ENCODE measurements at places on chromosomes 5 and 9. TPM values are rescaled to one million over a fixed set of nuclear protein-coding genes. Genes with fewer than 3 reads are reported as not detected.

DNA sequence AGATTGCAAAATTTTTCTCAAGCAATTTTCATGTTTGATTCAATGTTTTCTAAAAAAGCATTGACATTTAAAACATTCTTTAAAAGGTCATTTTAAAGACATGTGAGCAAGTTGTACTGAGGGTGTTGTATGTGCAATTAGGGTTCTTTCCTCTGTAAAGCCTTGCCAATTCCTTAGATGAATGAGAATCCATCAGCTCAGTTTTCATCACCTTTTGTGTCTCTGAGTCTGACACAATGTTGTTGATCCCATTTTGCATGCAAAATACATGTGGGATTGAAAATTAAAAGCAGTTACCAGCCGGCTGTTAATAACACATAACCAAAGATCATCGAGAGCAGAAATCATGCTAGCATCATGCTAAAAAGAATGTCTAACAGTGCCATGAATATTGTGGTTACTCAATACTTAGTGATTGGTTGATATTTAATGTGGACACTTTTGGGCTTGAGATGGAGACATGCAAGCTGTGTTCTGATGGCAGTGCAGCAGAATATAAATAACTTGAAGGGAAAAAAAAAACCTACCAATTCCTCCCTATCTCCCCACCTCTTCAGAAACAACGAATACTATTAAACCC, 57.7 kb downstream of the FGF10 start:
- H3K4me1 ChIP-seq = peaks cover 17% of the 10 kb centered on the region
- no peak for DNase-seq
- H3K27ac ChIP-seq = no peak overlapping the region
- no peak overlapping the region for H3K4me3 ChIP-seq
- H3K27me3 ChIP-seq = no peaks in the 10 kb centered on the region

The LHX3 gene
- total RNA-seq = 0.11 TPM

GRCh38 chr9:128836509-128837145, 7.0 kb upstream of the SPOUT1 start:
- H3K27ac ChIP-seq = no peak overlapping the region
- H3K4me3 ChIP-seq = no peak overlapping the region
- no peaks in the 10 kb centered on the region for H3K27me3 ChIP-seq
- DNase-seq = no peak
- H3K36me3 ChIP-seq = peaks cover 42% of the 10 kb centered on the region

- H3K36me3 ChIP-seq = no peaks in the 10 kb centered on the region
- H3K4me3 ChIP-seq = no peak overlapping the region
- H3K27ac ChIP-seq = no peak overlapping the region
- H3K4me1 ChIP-seq = 0 out of 2 replicates have a peak, but pooled peaks cover 3% of the 10 kb centered on the region
- no peak for DNase-seq
Measured at GRCh38 chr9:4116723-4117460, 183.0 kb downstream of the GLIS3 start.

The CD74 gene
- 28.2 TPM for total RNA-seq

GRCh38 chr5:58071566-58071965, 388.3 kb downstream of the PLK2 start:
- H3K4me3 ChIP-seq = no peak overlapping the region
- peaks cover 5% of the 10 kb centered on the region for H3K36me3 ChIP-seq
- H3K27me3 ChIP-seq = no peaks in the 10 kb centered on the region
- peak; percentile 18 for DNase-seq

DNA sequence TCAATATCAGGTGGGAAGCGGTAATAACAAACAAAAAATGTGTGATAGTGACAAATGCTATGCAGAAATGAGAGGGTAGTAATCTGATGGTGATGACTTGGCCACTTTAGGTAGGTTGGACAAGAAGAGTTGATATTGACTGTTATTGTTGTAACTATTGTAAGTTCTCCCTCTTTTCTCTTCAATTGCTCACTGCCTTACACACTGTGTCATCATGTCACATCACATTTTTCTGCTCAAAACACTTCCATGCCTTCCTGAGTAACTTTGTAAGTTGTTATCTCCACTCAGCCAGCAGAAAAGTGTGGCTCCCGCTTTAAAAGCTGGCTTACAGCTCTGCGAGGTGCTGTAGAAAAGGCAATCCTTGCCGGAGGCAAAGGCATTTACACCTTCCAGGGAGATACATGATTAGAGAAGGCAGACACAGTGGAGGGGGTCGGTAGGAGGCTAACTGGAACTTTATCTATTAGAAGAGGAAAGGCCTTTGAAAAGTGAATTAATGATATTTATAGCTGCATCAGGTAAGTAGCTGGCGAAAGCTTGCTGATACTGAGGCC, 85.2 kb upstream of the CLINT1 start:
- H3K27ac ChIP-seq = peak overlapping the region; percentile 71
- H3K27me3 ChIP-seq = no peaks in the 10 kb centered on the region
- DNase-seq = no peak
- H3K4me1 ChIP-seq = peaks cover 45% of the 10 kb centered on the region
- H3K4me3 ChIP-seq = no peak overlapping the region

The FGD3 gene
- 1.7 TPM for total RNA-seq

GRCh38 chr9:81622471-81623255, 66.7 kb downstream of the TLE1 start:
- no peaks in the 10 kb centered on the region for H3K27me3 ChIP-seq
- H3K36me3 ChIP-seq = peaks cover 33% of the 10 kb centered on the region
- H3K27ac ChIP-seq = peak overlapping the region; percentile 61

DNA sequence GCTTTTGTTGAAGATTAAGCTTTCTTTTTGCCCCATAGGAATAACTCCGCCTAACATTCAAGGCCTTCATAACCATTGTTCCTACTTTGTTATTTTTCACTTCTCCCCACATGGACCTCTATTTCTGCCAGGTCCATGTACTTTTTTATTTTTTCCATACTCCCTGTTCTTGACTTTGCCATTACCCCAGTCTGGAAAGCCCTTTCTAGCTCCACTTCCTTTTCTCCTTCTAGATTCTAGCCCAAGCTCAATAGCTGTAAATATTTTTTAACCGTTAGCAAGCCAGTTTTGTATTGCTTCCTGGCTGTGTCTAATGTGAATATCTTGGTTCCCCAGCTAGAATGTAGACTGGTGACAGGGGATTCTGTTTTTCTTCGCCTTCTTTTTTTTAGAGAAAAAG, 26.1 kb downstream of the NCBP1 start:
- no peak overlapping the region for H3K4me3 ChIP-seq
- peaks cover 81% of the 10 kb centered on the region for H3K36me3 ChIP-seq
- DNase-seq = no peak
- no peak overlapping the region for H3K27ac ChIP-seq

DNA sequence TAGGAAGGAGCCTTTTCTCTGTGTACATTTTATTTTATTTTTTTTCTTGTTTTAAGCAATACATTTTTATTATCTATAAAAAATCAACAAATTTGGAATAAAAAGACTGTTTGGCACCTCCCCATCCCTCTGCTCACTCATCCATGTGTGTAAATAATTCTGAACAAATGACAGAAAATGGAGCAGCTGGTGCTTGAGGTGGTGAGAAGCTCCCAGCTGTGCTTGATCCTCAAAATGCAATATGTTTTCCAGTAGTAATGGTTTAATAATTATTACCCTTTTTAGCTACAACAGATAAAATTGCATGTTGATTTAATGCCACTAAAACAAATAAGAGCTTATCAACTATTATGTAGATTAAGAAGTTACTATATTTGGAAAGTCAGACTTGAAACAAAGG, 132.5 kb downstream of the CDH18 start:
- no peak overlapping the region for H3K27ac ChIP-seq
- peaks cover 2% of the 10 kb centered on the region for H3K36me3 ChIP-seq
- DNase-seq = no peak
- no peaks in the 10 kb centered on the region for H3K27me3 ChIP-seq
- no peak overlapping the region for H3K4me3 ChIP-seq

DNA sequence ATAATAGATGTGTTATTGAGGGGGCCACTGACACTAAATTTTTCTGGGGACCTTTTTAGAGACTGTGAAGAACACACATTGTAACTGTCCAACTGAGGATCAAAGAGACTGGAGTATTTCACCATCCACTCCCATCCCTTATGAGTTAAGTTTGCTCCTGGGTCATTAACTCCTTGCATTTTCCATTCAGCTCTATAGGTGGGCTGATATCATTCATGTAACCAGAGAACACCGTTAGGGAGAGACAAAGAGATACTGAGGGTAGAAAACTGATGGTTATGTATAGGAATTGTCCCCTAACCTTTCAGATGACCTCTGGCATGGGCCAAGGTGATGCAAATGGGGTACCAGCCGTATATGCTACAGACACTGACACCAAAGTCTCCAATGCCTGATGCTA, 142.4 kb upstream of the TLR4 start:
- DNase-seq = no peak
- H3K27ac ChIP-seq = no peak overlapping the region
- no peaks in the 10 kb centered on the region for H3K36me3 ChIP-seq
- no peak overlapping the region for H3K4me3 ChIP-seq

DNA sequence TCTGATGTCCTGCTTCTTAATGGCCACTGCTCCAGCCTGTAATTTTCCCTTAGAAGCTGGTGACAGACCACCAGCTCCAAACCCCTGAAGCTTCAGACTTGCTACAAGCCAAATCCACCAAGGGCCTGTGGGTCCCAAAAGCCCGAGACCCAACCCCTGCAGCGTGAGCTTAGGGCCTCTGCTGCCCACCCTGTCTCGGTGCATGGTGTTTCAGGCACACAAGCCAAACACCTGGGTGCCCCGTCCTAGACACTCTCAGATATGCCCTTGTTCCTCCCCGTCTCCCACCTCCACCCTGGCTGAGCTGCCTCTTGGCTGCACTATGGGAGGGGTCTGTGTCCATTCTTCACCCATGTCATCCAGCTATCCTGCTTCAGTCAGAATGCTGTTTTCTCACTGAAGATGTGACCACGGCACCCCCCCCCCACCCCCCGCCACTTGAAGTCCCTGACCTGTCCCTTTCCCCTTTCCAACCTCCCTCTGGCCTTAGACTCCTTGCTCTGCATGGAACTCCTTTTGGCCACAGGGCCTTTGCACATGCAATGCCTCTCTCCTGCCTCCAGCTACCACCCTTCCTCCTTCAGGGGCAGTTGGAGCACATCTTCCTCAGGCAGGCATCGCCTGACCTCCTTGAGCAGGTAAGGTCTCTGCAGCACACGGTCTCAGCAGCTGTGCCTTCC, 55.8 kb downstream of the ZNF354C start:
- H3K27ac ChIP-seq = no peak overlapping the region
- peaks cover 13% of the 10 kb centered on the region for H3K36me3 ChIP-seq
- H3K27me3 ChIP-seq = peaks cover 10% of the 10 kb centered on the region
- DNase-seq = no peak
- no peak overlapping the region for H3K4me3 ChIP-seq
- H3K4me1 ChIP-seq = no peaks in the 10 kb centered on the region

DNA sequence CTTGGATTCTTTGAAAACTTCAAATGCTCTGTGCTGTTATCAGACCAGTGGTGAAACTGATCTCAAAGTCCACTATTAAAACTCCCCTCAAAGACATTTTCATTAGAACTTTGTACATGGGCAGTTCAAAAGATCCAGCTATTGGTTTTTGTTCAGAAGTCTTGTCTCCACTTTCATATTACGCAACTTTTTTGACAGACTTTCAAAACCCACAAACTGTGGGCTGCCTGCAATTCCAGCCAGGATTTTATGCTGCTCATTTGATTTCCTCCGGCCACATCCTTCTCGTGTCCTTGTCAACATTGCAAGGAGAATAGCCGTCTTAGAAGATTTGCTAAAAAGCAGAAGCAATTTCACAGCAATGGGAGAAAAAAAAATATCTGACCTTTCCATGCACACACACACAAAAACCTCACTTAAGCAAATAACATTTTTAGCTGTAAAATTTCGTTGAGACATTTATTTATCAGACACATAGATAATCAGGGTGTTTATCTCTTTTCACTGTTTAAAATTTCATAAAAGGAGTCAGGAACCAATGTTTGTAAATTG, 1990.5 kb downstream of the MAT2B start:
- H3K27ac ChIP-seq = no peak overlapping the region
- no peaks in the 10 kb centered on the region for H3K4me1 ChIP-seq
- no peak overlapping the region for H3K4me3 ChIP-seq
- no peak for DNase-seq
- no peaks in the 10 kb centered on the region for H3K27me3 ChIP-seq

All from WTC11 (cell line).